ENCODE measurements at places on chromosomes 7 and 10.

- DNase-seq, result no peak
These were observed 3.7 kb downstream of the OGDHL start for GRCh38 chr10:49758249-49758930.

- no peak for DNase-seq
These were observed 30.3 kb upstream of the TRIM24 start for GRCh38 chr7:138429577-138430250.

DNA sequence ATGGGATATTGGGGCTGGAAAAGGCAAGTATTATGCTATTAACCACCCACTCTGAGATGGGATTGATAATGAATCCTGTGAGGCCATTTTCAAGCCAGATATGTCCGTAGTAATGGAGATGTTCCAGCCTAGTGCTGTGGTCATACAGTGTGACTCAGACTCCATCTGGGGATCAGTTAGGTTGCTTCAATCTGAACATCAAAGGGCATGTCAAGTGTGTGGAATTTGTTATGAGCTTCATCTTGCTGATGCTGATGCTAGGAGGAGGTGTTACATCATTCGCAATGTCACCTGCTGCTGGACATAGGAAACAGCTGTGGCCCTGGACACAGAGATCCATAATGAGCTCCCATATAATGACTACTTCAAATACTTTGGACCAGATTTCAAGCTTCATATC lies 144.7 kb downstream of the PLCE1 start:
- DNase-seq, result no peak

- no peak for DNase-seq
These were observed 215.6 kb downstream of the CCSER2 start for GRCh38 chr10:84543948-84544347.

DNA sequence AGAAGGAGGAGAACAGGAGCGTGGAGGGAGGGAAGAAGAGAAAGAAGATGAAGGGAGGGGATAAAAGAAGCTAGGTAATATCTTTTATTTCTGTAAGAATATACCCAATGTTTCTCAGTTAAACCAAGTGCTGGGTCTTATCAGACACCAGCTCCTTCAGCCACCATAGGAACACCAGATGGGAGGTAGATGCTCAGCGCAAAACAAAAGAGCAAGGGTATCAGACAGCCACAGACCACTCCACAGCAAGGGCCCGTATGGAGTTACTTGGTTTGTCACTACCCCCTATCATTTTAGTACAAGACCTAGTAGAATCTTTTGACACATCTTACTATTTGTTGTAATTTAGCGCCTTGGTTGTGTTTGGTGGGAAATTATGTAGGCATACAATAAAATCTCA lies 65.9 kb upstream of the FAM133B start:
- DNase-seq, result no peak

DNA sequence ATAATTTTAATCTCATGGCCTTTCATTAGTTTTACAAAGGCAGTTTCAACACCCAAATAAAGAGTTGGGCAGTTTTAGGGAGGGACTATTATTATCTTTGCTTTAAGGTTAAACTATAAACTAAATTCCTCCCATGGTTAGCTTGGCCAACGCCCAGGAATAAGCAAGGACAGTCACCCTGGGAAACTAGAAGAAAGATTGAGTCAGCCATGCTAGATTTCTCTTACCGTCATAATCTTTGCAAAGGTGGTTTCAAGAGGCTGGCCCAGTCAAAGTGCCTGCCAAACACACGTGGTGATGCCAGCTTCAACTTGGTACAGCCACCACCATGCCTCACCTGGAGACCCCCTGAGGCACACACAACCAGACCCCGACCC lies 317.4 kb upstream of the SP8 start:
- DNase-seq, result no peak

DNA sequence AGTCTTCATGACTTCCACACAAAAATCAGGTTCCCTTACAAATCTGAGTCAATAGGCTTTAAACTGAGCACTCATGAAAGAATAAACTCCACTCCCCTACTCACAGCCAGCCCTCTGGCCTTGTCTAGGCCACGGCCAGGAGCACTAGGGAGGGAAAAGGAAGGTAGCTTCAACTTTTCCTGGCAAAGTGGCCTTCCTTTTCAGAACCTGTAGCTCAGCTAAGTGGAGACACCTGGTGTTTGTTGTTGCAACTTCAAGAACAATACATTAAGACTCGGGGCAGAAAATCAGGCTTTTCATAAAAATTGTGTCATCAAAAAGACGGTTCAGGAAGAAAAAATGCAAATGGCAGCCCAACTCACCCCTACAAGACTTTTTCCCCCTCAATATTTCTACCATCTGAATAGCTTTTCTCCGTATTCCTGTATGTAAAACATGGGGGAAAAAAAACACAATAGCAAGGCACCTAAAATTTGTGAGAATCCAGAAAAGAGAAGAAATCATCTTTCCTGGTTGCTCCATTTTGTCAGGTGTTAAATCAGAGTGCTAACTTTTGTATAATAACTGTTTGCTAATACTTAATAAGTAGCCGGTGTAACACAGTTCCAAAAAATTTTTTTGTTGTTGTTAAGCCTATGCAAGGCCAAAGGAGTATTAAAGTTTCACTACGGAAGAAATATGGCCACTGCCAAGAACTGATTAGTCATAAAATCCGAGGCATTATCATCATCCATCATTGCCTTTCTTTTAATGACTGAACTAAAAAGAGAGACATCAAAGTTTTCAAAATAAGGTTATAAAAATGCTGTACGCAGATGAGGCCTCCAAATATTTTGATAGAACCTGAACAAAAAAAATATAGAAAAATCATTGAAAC lies 66.2 kb upstream of the ARID5B start:
- no peak for DNase-seq

DNA sequence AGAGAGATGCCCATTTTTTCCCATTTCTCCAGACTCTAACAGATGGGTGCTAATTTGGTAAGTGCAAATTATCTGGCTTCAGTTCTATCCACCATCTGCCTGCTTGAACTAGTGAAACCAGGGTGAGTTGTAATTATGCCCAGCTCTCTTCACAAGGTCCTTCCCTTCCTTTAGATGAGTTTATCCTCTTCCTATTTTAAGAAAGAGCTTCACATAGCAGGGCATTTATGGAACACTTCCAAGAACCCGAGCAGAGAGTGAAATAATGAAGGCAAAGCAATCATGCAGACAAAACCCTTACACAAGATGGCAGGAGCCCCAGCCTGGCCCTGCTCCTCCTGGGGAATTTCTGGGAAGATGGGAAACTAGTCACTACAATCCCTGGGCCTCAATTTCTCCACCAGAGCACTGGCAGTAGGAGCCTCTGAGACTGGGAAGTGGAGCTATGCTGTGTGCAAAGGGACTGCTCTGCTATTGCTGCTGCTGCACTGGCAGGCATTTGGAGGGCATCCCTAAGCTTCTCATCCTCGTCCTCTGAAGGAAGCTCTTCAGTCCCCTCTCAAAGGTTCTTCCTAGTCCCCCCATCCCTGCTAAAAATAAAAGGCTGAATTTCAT lies 33.7 kb upstream of the PLXNA4 start:
- DNase-seq, result no peak

- no peak for DNase-seq
These were observed 149.3 kb downstream of the FGFR2 start for GRCh38 chr10:121448766-121449421.

- no peak for DNase-seq
These were observed 16.4 kb upstream of the PSMG3 start for GRCh38 chr7:1586126-1586826.

DNA sequence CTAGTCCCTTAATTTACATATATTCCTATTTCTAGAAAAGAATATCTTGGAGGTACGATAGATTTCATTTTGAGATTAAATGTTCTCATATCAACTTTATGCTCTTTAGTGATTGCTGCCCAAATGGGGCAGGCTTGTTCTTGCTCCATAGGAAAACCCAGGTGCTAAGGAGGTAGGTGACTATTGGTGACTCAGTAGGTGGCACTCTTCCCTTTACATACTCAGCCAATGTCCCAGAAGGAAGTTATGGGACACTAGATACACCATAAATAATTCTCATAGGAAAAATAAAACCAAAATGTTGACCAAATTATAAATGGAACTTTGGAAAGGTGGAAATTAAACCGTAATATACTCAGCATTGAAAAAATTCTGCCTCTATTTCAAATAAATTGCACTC lies 4.0 kb downstream of the SKAP2 start:
- no peak for DNase-seq

GRCh38 chr10:98019784-98020183 lies 10.6 kb downstream of the CRTAC1 start:
- DNase-seq, result no peak

DNA sequence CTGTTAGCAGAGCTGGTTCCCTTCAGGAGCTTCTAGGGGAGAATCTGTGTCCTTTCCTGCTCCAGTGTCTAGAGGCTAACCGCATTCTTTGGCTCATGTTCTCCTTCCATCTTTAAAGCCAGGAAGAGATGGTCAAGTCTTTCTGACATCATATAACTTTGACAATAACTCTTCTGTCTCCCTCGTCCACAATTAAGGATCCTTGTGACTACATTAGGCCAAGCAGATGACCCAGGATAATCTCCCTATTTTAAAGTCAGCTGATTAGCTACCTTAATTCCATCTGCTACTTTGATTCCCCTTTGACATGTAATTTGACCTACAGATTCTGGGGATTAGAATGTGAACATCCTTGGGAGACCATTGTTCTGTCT lies 28.1 kb upstream of the SLC26A4 start:
- no peak for DNase-seq

- no peak for DNase-seq
These were observed 53.6 kb downstream of the ENTPD1 start for GRCh38 chr10:95809370-95810197.

DNA sequence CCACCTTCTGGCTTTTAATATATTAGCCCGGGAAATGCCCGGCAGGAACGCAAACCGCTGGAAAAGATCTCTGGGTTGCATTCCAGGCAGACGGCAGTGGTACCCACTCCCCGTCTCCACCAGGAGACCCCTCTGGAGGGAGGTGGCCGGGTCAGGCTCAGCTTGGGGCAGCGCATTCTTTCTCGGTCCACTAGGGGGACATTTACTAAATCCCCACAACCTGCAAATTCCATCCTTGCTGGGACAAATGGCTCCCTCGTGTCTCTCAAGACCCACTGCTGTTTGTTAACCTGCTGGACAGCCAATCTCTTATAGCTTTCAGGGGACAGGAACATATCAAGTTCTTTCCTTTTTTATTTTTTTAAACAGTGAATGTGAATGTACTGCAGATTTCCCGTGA lies 45.8 kb upstream of the CARD11 start:
- no peak for DNase-seq

DNA sequence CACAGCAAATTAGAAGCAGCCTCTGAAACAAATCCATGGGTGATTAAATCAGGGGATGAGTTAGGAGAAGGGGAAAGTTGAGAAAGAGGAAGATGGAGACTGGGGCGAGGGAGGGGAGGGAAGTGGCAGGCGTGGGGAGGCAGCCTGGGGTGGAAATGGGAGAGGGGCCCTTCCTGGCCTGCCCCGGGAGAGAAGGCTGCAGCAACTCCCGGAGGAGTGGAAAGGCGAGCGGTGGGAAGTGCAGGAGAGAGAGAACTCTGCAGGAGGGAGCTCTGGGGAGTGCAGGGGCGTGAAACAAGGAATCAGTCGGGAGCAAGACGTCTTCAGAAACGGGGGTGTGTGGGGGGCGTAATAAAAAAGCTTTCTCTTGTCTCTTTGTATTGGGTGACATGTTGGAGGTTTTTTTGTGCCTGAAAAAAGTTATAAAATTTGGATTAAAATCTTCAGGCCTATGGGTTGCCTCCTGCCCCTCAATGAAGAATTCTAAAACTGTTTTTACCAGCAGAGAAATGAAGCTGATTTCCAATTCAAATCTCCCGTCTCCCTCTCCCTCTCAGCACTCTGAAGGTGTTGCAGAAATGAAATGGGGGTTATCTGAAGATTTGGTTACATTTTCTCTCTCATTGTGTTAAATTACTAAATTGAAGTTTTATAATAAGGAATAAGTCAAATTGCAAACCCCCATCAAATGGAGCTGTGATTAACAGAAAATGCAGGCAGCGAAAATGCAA lies 4.7 kb upstream of the UNCX start:
- DNase-seq, result no peak

DNA sequence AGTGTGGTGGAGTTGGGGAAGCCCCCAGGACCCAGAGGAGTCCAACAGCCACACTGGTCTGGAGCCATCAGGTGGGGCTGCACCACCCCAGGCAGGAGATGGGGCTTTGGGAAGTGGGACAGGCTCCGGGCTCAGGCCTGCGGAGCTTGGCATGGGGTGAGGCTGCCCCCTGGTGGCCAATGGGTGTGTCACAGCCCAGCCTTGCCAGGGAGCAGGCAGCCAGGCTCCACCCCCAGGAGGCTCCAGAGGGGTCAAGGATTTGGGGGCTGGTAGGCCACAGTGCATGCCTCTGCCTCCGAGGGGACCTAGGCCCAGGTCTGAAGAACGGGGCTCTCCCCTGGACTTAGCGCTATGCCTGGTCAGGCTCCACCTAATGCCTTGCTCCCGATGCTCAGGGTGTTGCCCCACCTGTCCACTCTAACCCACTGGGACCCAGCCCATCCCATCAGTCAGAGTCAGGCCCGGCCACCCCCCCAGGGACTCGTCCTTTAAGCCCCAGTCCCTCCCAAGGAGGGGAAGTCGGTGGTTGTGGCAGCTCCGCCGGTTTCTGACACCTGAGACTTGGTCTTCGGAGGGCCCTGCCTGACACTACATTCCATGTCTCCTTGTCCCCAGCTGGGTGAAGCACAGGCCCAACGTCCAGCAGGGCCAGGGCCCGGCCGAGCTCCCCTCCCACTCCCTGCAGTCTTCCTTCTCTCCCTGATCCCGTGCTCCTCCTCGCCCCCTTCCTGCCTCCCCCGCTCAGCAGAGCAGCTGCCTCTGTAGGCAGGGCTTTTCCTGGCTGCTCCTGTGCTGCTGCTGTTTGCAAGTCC lies 11.3 kb upstream of the SAMD8 start:
- no peak for DNase-seq

DNA sequence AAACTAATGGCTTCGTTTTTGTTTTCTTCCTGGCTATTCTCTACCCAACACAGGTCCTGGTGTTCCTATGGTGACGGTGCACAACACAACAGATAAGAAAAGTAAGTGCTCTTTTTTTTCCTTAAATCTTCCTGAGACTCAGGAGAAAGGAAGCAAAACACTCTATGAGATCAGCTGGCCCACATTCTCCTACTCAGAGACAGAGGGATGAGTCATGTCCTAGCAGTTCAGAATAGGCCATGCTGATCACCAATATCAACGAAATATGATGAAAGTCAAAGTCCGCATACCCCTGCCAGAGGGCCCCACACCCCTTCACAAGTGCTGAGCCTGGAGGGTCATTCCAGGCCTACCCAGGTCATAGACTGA lies 149.2 kb downstream of the PAXIP1 start:
- no peak for DNase-seq

GRCh38 chr10:107477266-107477665 lies 312.8 kb upstream of the SORCS1 start:
- no peak for DNase-seq

- DNase-seq, result no peak
These were observed 7.6 kb downstream of the TMEM184A start for GRCh38 chr7:1548438-1548831.

- no peak for DNase-seq
These were observed 127.6 kb downstream of the TNS3 start for GRCh38 chr7:47454069-47454973.
